Bone marrow (tissue), 2 donors: ENCODE measurements at places on chromosomes 11 and 22.

- DNase-seq, result no peak
These were observed 11.3 kb upstream of the LTO1 start for GRCh38 chr11:69686452-69686851.

- DNase-seq, result no peak
These were observed 7.8 kb downstream of the CD3D start for GRCh38 chr11:118334745-118335144.

DNA sequence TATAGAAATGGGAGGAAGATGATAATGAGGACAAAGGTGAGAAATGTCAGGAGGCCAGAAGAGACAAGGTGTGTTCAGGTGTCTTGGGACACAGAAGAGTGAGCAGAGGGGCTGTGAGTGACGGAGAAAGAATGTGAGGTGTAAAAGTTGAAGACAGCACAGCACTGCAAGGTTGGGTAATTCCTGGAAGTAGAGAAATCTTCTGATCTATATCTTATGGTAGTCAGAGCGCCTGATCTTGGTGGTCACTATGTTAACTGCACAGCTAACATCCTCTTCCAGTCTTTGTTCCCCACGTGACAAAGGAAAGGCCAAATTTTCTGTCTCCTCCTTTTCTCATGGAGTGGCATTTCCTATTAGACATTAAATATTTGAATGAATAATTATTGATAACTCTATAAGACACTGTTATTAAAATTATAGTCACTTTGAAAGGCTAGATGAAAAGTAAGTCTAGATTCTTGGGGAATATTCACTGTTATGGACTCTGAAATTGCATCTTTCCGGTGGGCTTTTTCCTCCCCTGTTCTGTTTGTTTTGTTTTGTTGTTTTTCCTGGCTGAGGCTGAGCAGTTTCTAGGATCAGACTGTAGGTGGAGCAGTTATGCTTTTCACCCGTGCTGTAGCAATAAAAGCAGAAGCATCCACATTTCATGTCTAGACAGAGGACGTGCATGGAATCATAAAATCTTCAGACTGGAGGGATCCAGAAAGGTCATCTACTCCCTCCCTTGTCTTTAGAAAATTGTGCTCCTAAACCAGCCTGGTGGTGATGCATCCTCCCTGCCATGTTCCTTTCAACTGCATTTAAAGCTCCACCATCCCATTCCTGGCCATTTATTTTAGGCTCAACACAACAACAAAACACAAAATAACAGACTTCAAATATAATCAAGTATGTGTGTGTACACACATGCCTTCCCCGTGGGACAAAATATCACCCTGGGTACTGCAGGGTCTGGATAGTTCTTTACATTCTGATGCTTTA, 26.6 kb downstream of the SC5D start:
- DNase-seq, result peak; percentile 80

GRCh38 chr11:3905080-3905953, 49.9 kb downstream of the STIM1 start:
- no peak for DNase-seq

GRCh38 chr11:79236541-79236971, 204.3 kb downstream of the TENM4 start:
- DNase-seq, result no peak

DNA sequence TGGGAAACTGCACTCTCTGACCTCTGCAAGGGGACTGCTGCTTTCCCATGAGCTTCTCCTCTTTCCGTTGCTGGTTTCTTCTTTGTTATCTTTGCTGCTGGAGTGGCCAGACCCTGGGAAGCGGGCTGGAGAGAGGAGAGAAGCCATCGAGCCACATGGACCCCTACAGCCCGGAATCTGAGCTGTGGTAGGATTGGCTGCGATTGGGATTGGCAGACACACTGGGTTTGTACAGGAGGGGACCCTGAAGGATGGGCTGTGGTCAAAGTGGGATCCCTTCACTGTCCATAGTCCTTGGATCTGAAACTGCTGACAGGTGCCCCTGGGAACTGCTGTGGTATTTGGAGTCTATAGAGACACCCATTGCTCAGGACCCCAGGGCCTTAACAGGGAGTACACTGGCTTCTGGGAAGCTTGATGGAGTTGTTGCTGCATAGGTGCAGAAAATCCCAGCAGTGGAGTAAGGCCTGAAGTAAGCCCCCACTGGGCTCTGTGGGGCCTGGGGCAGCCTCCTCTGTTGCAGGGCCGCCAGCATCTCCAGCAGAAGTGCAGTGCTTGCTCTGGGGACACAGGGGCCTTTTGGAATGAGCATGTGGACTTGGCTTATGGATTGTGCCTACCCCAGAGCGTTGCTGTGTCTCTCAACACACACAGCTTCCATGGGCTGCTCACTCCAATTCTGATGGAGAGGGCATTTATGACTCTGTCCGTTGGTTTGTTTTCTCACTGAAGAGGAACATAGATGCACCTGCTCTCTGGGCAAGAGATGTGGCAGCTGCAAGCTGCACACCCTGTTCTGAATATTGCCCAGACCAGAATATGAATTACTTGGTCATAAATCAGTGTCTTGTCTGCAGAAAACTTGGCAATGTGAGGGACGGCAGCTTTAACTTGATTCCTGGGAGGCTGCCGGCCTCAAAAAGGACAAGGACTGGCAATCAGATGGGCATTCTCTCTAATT, 32.0 kb downstream of the BCR start:
- DNase-seq, result no peak

GRCh38 chr11:113932788-113933187, 28.2 kb downstream of the HTR3B start:
- no peak for DNase-seq

DNA sequence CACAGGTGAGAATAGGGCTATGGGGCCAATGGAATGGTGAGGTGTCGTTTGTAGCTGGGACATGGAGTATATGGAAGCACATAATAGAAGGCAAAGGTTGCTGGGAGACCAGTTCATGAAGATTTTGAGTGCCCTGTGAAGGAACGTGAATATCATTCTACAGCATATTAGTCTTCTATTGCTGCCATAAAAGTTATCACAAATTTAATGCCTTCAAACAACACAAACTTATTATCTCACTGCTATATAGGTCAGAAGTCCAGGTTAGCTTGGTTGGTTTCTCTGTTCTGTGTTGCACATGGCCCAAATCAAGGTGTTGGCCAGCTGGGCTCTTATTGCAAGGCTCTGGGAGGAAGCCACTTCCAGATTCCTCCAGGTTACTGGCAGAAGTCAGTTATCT, 110.6 kb downstream of the SYN3 start:
- DNase-seq, result no peak

DNA sequence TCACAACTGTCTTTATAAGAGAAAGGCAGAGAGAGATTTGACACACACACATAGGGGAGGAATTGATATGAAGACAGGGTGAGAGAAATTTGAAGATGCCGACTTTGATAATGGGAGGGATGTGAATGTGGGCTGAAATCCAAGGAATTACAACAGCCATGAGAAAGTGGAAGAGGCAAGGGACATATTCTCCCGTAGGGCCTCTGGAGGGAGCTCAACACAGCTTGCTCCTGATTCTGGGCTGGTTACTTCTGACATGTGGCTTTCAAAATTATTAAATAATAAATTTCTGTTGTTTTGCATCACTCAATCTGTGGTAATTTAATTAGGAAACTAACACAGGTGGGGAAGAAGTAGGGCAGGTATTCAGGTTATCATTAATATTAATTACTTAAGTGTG, 282.9 kb downstream of the LUZP2 start:
- DNase-seq, result no peak

DNA sequence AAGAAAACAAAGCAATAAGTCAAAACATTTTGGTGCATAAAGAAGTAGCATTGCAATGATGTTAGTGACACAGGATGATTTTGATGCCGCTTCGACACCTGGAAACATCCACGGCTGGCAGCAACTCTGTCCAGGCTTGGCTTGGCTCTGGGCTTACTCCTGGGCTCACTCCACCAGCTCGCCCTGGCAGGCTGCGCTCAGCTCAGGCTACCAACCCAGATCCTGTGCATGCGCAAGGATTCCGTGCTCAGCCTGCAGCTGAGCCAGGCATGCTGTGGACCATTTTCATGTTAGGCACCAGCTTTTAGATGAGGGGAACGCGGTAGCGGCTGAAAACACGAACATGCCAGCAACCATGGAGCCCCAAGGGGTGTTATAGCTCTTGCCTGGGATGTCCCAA, 66.0 kb downstream of the SLC25A17 start:
- no peak for DNase-seq

GRCh38 chr22:20101638-20102037, 14.3 kb upstream of the RANBP1 start:
- no peak for DNase-seq

DNA sequence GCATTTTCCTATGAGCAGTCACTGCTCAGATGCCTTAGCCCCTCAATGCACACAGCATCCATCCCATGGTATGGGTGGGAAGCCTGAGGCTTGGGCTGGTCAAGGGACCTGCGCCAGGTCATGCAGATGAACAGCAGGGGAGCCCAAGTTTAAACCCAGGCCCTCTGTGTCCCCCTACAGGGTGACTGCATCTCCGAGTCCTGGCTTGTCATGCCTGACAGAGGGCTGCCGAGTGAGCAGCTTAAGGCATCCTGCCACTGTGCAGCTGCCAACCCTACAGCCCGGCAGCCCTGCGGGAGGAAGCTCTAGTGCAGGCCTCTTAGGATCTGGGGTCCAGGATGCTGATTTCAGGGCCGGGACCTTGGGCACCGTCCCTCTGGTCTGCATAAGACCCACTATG, 10.0 kb downstream of the IL2RB start:
- DNase-seq, result no peak

DNA sequence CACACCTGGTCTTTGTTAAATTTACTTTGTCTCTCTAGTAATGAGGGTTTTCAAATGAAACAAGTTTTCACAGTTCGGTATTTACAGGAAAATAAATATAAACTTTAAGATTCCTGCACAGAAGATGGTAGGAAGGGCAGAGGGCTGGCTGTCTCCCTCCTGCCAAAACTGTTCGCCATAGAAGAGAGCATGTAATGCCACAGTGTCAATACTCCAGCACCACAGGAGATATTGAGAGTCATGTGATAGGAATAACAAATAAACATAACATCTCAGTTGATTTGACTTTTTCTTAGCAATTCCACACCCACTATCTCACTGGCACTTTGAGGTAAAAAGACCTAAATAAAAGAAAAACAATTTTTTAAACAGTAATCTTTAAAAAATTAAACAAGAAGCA, 100.9 kb downstream of the MRTFA start:
- DNase-seq, result no peak
